ENCODE measurements at places on chromosomes 3 and 15. TPM values are rescaled to one million over a fixed set of nuclear protein-coding genes. Genes with fewer than 3 reads are reported as not detected.
A peak's percentile ranks its signal among the peaks of the same experiment; 100 is the strongest.

The ROBO1 gene
- 22.1 TPM for total RNA-seq

The GHRL gene
- 1.2 TPM for total RNA-seq

GRCh38 chr3:145457825-145458552 is 703.0 kb downstream of the PLOD2 start:
- DNase-seq, result no peak

DNA sequence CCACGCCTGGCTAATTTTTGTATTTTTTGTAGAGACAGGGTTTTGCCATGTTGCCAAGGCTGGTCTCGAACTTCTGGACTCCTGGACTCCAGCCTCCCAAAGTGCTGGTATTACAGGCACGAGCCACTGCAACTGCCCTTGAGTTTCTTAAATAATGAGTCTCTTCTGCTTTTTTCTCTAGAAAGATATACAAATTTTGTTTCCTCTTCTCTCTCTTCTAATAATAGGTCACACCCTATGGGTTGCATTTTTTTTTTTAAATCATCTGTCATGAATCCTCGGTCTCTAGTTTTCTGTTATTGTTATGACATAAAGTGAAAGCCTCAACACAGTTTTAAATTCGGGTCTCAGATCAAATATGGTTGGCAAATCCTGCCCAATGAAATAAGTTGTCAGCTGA is 111.2 kb downstream of the IL12A start:
- DNase-seq, result no peak

DNA sequence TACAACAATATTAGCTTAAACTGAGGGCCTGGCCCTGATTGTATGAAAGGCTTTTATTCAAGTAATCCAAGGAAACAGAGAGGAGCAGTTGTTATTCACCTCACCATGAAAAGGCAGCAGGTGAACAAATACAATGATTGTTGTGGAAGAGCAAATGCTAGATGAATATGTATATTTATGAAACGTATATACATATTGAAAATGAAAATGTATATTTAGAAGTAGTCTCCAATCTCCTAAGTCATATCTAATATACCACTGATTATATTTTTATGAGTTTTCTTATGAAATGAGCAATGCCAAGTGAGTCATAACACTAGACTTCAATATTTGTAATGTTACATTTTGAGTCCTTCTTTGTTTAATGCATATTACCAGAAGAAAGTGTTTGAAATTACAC is 116.2 kb upstream of the KCNMB2 start:
- no peak for DNase-seq

- no peak for DNase-seq
Observed at GRCh38 chr3:42696356-42697288, 6.0 kb downstream of the HHATL start.

DNA sequence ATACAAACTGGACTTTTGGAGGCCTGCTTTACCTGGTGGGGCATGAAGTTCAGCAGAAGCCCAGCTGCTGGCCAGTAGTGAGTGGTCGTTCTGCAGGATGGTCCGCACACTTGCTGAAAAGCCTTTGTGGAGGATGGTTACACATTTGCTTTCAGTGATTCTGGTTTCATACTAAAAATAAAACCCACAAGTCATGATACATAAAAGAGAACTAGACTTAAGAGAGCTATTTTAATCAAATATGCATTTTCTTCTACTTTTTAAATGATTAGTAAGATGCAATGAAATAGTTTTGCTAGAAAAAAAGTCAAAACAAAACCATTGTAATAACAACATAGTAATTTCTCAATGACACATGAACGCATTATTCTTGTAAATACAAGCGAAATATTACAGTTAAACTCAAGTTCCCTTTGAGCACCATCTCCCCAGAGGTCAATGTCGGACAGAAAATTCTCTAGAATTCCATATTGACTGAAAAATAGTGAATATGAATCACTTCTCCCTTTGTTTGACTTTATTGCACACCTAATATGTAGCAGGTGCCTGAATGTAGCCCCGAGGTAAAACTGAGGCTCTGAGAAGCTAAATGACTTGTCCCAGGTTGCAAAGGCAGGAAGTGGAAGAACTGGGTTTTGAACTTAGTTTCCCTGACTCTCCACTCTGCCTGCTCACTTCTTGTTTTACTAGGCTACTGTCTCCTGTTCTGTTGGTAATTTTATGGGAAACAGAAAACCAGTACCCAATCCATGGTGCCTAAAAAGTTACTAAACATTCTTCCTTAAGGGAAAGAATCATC is 8.3 kb downstream of the IL5RA start:
- DNase-seq, result no peak

- DNase-seq, result no peak
Observed at GRCh38 chr15:26712335-26712734, 60.5 kb downstream of the GABRB3 start.

DNA sequence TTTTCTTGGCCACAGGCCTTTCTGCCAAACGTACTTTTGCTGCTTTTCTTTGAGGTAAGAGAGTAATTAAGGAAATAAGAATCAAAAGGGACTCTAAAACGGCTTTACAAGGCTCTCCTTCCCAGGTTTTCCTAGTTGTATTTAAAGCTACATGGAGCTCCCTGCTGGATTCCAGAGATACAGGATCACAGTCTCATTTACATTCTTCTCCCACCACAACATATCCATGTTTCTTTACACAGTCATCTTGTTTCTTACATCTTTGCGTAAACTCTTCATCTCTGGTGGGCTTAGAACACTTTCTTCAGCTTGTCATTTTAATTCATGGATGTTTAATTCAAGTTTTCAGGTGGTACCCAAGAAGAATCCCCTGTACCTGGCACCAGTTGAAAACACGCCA is 117.6 kb upstream of the BFSP2 start:
- no peak for DNase-seq

DNA sequence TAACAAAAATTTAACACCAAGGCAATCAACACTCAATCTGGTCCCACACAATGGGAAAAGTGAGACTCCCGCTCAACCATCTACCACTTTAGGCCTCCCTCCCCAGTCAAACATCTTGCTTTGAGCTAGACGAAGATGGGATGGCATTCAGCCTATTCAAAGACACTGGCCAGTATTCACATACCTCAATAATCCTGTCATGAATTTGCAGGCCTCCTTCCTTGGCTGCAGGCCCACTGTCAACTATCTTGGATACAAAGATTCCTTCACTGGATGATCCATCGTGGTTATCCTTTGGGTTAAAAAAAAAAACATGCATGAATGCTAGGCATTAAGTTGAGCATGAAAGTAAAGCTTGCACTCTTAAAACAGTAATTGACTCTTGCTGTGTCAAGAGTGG is 22.6 kb downstream of the PDZRN3 start:
- DNase-seq, result no peak

GRCh38 chr3:59499954-59500353 is 450.1 kb upstream of the CFAP20DC start:
- DNase-seq, result no peak

DNA sequence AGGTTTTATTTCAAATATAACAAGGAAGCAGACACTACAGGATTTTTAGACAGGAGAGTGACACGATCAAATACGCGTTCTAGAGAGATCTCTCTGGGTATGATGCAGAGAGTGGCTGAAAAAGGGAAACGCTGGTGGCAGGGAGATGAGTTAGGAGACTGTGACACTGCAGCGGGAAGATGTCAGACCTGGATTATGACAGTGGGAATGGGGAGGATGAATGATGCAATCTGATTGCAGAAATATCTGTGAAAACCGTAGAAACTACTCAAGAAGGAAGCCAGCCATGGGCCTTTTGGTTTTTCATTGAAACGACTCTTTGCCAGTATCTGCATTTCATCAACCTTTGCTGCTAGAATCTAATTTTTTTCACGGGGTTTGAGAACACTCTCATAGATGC is 157.9 kb downstream of the FAM43A start:
- DNase-seq, result no peak

GRCh38 chr15:101406036-101406435 is 83.5 kb downstream of the PCSK6 start:
- peak; percentile 12 for DNase-seq

DNA sequence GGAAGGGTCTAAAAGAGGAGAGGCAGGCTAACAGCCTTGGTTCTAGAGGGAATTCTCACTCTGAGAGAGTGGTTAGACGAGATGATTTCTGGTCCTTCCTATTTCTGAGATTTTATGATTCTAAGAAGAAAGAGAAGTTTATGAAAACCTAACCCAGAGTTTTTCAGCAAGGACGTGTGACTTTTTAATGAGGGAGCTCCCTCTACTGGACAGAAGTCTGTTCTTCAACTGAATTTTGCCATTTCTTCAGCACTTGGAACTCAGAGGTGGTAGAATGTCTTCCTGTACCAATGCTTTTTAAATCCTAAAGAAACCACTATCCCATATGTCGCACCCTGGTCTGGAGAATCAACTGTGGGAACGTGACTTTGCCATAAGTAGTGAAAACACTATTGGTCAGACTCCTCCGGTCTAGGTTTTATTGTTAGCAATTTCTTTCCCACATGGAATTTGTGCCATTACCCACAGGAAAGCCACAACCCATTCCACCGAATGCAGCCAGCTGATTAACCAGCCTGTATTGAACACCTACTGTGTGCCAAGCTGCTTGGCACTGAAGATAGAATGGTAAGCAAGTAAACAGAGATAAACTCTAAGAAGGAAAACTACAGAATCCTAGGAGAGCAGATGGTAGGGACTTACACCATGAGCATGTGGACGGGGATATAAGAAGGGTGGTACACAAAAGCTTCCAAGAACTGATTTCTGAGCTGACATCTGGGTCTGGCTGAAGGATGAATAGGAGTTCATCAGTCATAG is 199.5 kb upstream of the LMCD1 start:
- peak; percentile 84 for DNase-seq

All from kidney (tissue), 22 donors.